ENCODE measurements at places on chromosomes 5 and 9. TPM values are rescaled to one million over a fixed set of nuclear protein-coding genes. Genes with fewer than 3 reads are reported as not detected.

DNA sequence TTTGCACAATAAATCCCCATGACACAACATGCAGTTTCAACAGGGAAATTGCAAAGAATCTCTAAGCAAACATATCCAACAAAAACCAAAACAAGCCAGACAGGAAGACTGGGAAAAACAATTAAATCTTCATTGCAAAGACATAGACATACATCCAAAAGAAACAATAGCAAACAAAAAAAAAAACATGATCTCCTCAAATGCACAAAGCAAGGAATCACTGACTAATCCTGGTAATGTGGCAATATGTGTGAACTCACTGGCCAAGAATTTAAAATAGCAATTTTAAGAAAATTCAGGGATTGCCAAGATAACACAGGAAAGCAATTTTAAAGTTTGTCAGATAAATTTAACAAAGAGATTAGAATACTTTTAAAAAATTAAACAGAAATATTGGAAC, 520.1 kb upstream of the SMC2 start:
- DNase-seq, result no peak

DNA sequence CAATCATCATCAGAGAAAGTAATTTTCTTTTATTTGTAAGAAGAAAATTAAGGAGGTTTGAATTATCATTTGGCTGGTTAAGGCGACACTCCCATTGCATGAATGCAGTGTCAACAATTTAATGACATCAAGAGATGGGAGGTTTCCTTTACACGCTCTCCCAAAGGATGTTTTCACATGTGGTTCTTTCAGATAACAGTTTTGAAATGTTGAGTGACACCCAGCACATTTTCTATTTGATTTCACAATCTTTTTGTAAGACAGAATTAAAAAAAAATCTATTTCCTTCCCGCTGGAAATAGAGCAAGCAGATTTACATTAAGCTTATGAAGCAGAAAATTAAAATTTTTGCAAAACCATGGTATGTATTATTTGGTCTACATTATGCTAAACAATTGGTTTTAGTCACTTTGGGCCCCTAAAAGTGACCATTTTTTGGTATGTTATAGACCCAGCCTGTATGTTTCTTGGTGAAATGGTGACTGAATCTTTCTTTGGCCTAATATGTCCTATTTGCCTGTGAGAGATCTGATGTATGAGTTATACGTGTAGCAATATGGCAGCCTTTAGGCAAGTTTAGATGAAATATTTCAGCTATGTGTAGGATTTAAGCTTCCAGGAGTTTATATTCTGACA, 18.9 kb upstream of the ANKRD55 start:
- no peak for DNase-seq

GRCh38 chr9:115615821-115616665, 498.1 kb upstream of the TNC start:
- no peak for DNase-seq

DNA sequence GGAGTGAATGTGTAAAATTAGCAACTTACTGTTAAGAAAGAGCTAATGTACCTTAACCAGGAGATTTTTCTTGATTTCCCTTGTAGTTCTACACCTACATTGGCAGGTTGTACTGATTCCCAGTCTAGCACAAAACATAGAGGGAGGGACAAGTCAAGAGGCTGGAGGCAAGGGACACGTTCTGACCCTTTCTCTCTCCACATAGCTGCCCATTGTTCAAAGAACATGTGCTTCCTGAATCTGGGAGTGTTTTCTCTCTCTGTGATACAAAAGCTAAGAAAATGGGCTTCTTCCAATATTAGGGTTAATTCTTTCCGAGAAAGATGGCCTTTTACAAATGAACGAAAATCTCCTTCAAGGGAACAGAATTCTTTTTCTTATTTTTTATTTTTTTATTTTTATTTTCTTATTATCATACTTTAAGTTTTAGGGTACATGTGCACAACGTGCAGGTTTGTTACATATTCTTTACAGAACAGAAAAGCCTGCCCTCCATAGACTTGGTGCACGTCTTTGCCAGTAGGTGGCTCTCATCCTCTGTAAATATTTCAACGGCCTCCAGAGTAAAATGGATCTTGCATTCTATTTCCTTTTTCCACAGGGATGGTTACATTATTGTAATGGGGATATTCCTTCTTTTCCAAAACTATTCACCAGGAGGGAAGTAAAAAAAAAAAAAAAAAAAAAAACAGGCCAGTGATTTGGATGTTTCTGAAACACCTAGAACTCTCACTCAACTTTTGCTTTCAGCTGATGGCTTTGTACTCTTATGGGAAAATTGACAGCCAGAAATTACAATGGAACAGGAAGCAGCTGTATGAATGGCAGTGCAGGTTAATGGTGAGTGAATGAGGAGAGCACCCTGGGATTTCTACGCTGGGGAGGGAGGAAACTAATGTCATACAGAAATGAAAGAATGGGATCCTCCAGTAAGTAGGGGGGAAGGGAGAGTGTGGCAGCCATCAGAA, 13.1 kb upstream of the IFNA5 start:
- no peak for DNase-seq

- DNase-seq, result no peak
Observed at GRCh38 chr5:1212881-1213280, 11.5 kb downstream of the SLC6A19 start.

- DNase-seq, result no peak
Observed at GRCh38 chr5:149188383-149188782, 47.1 kb downstream of the ABLIM3 start.

- DNase-seq, result no peak
Observed at GRCh38 chr5:180390441-180391190, 37.5 kb upstream of the GFPT2 start.

DNA sequence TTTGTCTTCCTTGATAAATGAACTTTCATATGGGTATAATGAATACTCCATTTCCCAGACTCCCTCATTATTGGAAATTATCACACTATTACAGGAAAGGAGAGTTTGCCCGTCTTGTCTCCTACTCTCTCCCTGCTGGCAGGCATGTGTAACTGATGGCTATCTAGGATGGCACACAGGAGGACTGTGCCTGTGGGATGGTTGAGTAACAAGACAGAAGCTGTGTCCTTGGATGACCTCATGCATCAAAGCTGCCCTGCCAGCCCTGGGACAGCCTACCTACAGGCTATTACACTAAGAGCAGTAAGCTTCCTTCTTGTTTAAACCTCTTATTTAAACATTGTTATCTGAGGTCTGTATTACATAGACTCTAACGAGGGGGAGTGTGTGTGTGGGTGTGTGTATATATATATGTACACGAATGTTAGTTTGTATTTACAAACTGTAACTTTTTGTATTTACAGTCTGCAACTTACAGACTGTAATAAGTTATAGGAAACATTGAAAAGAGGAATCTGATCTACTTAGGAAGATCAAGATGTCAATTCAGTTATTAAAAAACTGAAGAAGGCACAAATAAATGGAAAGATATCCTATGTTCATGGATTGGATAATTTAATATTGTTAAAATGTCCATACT, 247.6 kb upstream of the ACO1 start:
- DNase-seq, result no peak

DNA sequence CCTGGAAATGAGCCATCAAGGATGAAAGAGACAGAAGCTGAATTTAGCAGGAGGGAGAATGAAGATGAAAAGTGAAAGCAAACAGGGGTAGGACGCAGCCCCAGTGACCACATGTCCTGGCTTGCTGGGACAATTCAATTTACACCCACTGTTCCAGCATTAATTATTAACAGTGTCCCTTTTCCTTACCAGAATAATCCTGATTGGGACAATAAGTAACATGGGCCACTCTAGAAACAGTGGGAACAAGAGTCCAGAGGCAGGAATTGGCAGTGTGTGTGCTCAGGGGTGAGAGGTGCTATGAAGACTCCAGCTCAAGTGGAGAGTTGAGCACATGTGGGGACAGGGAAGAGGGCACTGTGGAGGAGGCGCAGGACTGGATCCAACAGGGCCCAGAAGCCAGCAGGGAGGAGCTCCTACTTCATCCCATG, 147.1 kb downstream of the C5orf15 start:
- no peak for DNase-seq

- no peak for DNase-seq
Observed at GRCh38 chr5:112584781-112585180, 152.9 kb upstream of the APC start.

- no peak for DNase-seq
Observed at GRCh38 chr9:94725293-94725692, 1.2 kb upstream of the AOPEP start.

DNA sequence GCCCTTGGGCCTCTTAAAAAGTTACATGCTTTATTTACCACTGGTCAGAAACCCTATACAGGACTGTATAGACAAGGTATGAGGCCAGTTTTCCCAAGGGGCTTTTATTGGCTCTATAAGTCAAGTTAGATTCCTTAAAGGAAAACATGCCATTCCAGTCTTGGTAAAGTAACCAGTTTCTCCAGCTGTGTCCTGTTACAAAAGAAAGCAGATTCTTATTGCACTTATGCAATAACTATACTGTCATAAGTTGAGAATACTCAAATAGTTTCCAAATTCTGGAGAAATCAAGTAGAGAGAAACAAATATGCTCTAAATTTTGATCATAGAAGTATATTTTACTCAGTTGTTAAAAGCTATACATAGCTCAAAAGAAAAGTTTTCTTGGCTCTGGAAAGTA, 47.2 kb downstream of the PTGS1 start:
- no peak for DNase-seq

GRCh38 chr9:121708768-121709488, 57.5 kb downstream of the DAB2IP start:
- DNase-seq, result no peak

DNA sequence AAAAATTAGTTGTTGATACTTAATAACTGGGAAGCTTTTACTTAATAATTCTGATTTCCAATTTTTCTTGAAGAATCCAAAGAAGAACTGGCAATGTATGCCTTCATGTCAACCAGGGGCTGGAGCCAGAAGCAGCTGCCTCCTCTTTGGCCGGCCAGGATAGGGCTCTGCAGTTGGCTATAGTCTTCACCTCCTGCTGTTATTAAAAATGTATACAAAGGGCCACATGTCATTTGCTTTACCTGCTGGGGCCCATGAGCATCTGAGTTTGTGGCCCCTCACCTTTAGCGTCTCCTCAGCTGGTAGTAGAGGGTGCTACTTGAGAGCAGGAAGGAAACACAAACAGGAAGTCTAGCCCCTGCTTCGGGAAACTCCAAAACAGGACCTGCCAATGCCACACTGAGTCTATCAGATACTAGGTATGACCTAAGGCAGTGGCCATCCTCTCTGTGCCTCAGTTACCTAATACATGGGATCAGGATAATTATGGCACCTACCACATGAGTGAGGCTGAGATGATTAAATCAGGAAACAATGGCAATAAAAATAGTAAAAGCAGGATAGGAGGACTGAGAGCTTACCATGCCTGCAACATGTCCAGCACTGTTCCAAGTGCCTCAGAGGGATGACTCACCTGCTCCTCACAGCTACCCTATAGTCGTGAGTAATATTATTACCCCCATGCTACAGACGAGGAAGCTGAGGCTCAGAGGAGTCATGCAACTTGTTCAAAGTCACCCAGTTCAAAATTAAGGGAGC, 21.3 kb downstream of the CCDC69 start:
- no peak for DNase-seq

F2RL2 gene
- 0.77 TPM for polyA plus RNA-seq

TEX48 gene
- polyA plus RNA-seq, result not detected

DRD1 gene
- polyA plus RNA-seq, result 0.04 TPM
